ENCODE measurements at places on chromosomes 16 and 17.

- no peak for DNase-seq
These were observed 762.0 kb downstream of the KCNJ18 start for GRCh38 chr17:22454070-22454999.

GRCh38 chr17:75816693-75817092, 27.5 kb downstream of the UNC13D start:
- DNase-seq, result no peak

- DNase-seq, result no peak
These were observed 5.1 kb upstream of the ZNF385C start for GRCh38 chr17:42103221-42103954.

GRCh38 chr17:58605470-58605869, 86.4 kb downstream of the TEX14 start:
- DNase-seq, result no peak

DNA sequence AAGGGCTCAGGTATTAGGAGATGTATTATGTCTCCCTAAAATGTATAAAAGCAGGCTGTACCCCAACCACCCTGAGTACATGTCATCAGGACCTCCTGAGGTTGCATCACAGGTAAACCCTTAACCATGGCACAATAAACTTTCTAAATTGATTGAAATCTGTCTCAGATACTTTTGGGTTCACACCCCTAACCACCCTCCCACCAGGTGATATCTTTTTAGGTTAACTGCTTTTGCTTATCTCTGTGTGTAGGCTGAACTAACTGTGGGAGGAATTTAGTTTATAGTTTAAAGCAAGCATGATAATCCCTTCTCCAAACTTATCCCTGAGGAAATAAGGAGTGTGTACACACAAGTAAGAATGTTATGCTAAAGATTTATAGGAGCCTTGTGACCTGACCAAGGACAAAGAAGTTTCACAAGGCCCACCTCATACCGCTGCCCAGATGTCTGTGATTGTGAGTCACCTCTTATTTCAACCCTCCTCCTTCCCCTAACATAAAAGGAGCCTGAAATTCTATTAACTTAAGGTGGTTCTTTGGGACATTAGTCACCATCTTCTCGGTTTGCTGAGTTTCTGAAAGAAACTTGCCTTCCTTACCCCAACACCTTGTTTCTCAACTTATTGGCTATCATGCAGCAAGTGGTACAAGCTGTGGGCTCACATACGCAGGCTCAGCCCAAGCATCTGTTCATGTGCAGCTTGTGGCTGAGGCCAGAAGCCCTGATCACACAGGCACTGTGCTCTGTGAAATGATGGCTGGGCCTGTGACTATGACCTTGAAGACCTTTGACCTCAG, 11.3 kb downstream of the PRSS22 start:
- no peak for DNase-seq

DNA sequence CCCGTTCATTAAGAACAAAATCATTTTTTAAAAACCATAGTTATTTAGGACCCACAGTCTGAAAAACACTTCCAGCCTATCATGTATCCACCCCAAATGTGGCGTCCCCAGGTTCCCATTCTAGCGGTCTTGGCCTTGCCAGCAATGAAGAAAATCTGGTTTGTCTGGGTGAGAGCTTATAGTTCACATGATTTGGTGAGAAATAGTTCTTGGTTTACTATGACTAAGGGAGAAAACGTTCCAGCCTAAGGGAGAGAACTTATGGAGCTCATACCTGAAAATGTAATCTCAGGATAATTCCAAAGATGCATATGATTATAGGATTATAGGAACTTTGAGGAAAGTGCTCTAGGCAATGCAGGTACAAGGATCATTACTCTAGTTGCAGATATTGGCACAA, 4.8 kb downstream of the MARVELD3 start:
- no peak for DNase-seq

GRCh38 chr16:84673561-84673960, 25.2 kb downstream of the KLHL36 start:
- DNase-seq, result no peak

DNA sequence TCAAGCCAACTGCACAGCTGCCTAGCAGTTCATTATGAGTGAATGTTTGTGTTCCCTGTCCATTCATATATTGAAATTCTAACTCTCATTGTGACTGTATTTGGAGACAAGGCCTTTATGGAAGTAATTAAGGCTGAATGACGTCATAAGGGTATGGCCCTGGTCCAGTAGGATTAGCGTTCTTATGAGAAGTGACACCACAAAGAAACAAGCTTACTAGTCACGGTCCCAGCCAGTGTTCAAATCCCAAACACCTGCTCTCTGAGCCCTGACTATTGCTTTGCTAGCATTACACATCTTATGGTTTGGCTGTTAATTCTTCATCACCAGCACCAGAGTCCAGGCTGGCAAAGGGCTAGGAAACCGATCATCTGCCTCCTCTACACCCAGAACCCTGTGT, 2.2 kb downstream of the ZNF668 start:
- DNase-seq, result no peak

Measured in NCI-H187 (cell line).